Neural crest cell (in vitro differentiated cells): ENCODE measurements at places on chromosomes 4 and X. TPM values are rescaled to one million over a fixed set of nuclear protein-coding genes. Genes with fewer than 3 reads are reported as not detected.

DNA sequence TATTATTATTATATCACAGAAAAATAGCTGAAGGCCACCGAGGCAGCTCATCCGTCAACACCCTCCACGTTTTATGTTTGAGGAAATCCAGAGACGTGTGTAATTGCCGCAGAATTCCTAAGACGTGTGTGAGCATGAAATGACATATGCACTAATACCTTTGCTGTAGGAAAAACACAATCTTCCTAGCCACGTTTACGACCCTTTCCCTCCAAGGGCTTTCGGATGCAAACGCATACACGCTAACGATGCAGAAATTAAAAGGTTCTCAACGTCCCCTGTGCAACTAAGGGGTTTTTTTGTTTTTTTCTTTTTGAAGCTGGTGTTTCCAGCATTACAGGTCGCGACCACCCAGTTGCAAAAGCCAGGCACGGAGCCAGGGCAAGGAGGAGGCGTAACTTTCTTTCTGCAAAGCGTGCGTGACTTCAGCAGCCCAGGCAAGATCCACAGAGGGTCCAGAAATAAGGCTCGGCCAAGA lies 33.8 kb downstream of the CRLF2 start:
- no peak for DNase-seq

GRCh38 chrX:131650637-131651410 lies 107.0 kb downstream of the OR13H1 start:
- DNase-seq: no peak

DNA sequence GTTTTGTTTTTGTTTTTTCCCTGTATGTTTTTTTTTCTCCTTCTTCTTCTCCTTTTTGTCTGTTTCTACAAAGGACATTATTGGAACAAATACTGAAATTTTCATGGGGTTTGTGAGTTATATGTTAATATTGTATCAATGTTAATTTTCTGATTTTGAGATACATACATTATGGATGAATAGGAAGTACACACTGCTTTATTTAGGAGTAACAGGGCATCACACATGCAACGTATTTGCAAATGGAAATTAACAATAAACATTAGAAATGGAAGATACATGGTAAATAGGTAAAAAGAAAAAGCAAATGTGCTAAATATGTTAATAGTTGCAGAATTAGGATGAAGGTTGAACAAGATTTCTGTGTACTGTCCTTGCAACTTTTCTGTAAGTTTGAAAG lies 477.2 kb upstream of the INTU start:
- no peak for DNase-seq

Gene CRLF2
- total RNA-seq: 0.30 TPM in 1 of 2 replicates, not detected in the other

Gene SULT1B1
- not detected in 2 replicates for total RNA-seq

Gene ALAS2
- not detected in 2 replicates for total RNA-seq
